ENCODE measurements at places on chromosomes 12 and 14. TPM values are rescaled to one million over a fixed set of nuclear protein-coding genes. Genes with fewer than 3 reads are reported as not detected.

Gene PAX9
- not detected for total RNA-seq

Gene AQP6
- total RNA-seq = not detected

Gene PLA2G1B
- total RNA-seq = not detected

Gene ZNF385A
- 1.8 TPM for total RNA-seq

Gene TAS2R42
- not detected for total RNA-seq

Gene SRGAP1
- not detected for total RNA-seq

Gene P2RX2
- total RNA-seq = not detected

Gene DAO
- not detected for total RNA-seq

Gene CMA1
- total RNA-seq = not detected

Gene RNASE1
- total RNA-seq = 5.3 TPM

Gene GARIN6
- not detected for total RNA-seq

GRCh38 chr12:56014205-56014604, 6.6 kb upstream of the IKZF4 start:
- DNase-seq = no peak

- no peak for DNase-seq
These were observed 827.8 kb downstream of the VRK1 start for GRCh38 chr14:97624985-97625384.

GRCh38 chr14:72741826-72742117, 152.1 kb downstream of the DPF3 start:
- DNase-seq = no peak

- DNase-seq = peak; percentile 58
These were observed 9.8 kb upstream of the CLECL1 start for GRCh38 chr12:9742661-9743060.

DNA sequence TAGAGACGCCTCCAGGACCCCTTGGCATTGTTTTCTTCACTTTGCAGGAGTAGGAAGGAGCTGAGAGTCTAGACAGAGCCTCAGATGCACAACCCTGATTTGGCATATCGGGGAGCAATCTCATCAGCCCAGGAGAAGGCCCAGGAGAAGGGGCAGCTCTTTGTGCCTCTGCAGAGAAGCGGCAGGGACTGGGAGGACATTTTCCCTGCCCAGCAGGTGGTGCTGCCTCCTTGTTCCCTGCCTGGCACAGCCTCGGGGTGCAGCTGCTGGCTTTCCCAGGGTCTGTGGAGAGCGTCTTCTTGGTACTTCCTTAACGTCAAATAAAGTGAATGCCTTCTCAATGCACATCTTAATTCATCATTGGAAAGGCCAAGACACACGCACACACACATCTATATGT, 419.5 kb downstream of the TMEM121 start:
- peak; percentile 12 for DNase-seq

DNA sequence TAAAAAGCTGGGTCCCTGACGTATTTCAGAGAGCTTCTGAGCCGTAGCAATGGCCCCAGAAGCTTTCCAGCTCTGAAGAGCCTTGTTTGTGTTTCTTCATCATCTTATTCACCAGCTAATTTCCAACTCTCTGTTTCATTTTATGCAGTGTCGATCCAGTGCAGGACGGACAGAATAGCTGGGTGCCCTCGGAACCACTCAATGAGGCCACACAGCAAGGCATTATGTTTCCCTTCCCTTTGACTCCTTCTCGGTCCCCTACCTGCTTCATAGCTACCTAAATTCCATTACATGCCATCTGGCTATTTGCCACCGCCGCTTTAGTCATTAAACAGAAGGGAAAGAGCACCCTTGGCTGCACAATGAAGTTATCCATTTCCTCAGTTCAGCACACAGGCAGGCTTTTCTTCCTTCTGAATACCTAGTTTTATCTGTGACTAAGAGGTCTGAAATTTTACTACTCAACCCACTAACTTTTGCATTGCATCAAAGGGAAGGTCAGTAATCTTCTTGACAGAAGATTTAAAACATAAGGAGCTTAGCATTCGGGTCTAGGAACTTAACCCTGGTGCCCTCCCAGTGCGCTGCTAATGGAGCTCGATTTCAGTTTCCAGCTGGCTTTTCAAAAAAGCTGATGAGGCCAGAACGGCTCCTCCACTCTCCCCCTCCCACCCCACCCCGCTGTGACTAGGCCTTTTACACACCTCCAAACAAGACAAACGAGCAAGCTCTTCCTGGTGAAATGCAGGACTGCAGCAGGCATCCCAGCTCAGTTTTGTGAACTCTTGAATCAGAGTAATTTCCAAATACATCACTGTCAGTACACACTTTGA, 176.8 kb downstream of the GXYLT1 start:
- DNase-seq = no peak

GRCh38 chr12:96773031-96773430, 134.0 kb upstream of the NEDD1 start:
- DNase-seq = no peak

- DNase-seq = no peak
These were observed 84.5 kb upstream of the RTL1 start for GRCh38 chr14:100988011-100988410.

GRCh38 chr12:93203361-93203760, 174.4 kb upstream of the NUDT4 start:
- DNase-seq = no peak

DNA sequence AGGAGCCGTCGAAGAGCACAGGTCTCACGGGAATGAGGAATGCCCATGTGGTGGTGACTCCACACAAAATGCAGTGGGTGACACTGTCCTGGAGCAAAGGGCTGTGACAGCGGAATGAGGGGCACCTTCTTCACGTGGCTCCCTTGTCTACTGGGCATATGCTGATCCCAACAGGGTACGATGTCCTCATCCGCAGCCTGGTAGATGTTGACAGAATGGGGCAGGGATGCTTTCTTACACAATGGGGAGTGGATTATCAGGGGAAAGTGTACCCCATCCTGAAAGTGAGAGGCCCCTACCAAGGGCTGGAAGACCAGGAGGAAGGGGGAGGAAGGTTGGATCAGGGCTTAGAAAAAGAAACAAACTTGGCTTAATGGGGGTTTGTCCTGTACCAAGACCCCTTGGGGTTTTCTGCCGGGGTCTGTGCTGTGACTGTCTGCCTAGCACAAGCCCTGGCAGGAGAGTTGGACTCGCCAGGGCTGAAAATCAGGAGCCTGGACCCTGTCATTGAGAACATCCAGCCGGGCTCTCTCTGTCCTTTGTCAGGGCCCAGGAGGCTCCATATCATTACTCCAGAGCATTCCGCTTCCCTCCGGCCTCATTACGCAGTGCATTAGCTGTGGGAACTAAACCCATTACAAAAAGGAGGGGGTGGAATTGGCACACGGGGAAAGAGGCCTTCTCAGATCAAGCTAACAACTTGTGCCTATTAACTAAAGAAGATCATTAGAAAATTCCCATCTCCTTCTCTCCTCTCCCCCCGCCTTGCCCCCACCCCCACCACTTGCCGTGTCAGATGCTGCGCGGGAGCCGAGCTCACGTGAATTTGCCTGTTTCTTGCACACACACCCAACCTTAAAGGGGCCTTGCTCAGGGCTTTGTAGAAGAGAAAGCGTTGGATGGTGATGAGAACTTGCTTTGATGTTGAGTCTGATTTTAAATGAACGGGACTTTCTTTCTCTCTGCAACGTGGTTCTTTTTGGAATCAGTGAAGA, 171.8 kb upstream of the PARP11 start:
- no peak for DNase-seq

- no peak for DNase-seq
These were observed 303.1 kb upstream of the SOX5 start for GRCh38 chr12:24252602-24253001.

GRCh38 chr14:99274346-99275221, 2.6 kb upstream of the BCL11B start:
- peak; percentile 58 for DNase-seq

GRCh38 chr12:105677672-105678071, 347.2 kb downstream of the C12orf75 start:
- DNase-seq = no peak

GRCh38 chr12:121241156-121241970, 31.4 kb downstream of the P2RX4 start:
- DNase-seq = no peak

GRCh38 chr14:48874711-48875110, 711.5 kb downstream of the RPS29 start:
- no peak for DNase-seq

DNA sequence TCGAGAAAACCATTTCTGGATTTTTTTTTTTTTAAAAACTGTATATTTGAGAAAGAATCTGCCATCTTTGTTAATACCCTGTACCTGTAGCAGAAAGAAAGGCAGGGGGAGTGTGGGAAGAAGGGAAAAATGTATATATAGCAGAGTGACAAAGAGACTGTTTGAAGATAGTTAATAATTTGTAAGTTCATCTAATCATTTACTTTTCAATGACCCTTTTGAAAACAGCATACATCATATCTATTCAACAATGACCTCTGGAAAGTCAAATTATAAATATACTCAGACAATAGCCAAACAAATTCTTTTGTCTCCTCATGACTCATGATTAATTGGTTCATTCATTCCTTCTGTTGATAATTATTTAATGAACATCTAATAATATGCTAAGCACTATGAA, 10.9 kb upstream of the CPM start:
- DNase-seq = no peak

DNA sequence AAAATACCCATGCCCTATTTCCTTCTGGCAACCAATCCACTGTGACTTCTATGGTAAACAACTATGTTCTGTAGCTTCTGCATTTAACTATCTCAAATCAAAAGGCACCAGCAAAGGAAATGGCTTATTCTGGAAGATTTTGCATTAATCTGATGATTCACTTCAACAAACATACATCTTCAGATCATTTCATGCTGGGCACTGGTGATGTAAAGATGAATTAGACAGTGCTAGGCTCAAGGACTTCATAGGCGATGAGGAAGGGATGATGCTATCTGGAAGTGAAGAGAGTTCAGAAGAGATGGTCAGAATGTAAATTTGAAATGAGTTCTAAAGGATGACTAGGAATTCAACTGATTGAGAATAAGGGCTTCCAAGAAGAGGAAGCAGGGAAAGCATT, 363.3 kb downstream of the PAWR start:
- no peak for DNase-seq

GRCh38 chr12:121996945-121997612, 24.6 kb upstream of the BCL7A start:
- DNase-seq = no peak

GRCh38 chr14:32726516-32726915, 212.2 kb upstream of the NPAS3 start:
- DNase-seq = no peak

DNA sequence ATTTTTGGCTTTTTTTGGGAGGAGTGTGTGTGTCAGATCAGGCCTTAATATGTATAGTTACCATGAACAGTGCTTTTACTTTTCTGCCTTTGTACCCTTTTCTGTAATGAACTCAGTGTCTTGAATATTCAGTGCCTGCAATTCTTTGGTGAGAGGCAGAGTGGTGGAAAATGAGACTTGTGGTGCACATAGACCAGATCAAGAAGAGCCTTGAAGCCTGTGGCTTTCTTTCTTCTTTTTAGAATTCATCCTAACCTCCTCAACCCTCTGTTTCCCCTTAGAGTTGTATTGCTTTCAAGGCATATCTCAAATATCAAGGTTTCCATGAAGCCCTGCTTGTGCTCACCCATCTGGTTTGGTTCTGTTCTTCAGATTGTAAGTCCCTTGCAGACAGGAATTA, 2.6 kb downstream of the YLPM1 start:
- DNase-seq = no peak

- DNase-seq = no peak
These were observed 8.8 kb upstream of the CHGA start for GRCh38 chr14:92914087-92914656.

- DNase-seq = no peak
These were observed 28.7 kb downstream of the ZFYVE26 start for GRCh38 chr14:67787673-67788072.

DNA sequence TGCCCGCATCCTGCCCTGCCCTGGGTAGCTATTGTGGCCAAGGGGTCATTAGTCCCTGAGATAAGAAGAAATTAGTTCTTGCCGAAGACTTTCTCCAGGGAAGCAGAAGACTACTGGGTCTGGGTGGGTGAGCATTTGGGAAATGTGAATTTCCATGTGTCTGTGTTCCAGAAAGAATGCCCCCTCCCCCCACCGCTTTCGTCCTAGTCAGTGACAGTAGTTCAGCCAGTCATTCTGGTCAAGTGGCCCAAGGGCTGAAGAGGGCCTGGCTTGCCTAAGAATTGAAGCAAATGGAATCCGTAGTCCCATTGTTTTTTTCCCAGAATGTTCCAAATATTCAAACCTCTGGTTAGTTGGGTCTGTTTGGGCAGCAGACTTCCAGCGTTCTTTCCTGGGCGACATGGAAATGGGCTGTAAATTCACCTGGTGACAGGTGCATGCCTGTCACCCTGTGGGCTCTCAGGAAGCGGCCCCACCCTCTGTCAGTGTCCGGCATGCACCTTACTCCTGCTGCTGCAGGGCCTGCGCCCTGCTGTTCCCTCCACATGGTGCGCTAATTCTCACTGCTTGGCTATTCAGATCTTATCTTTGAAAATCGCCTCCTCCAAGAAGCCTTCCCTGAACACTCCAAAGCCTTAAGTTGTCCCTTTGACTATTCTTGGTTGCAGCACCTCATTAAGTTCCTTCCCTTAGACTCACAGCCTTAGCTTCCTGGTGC, 1.4 kb upstream of the RFLNA start:
- no peak for DNase-seq

- DNase-seq = no peak
These were observed 39.9 kb downstream of the SOX5 start for GRCh38 chr12:23909551-23909950.

DNA sequence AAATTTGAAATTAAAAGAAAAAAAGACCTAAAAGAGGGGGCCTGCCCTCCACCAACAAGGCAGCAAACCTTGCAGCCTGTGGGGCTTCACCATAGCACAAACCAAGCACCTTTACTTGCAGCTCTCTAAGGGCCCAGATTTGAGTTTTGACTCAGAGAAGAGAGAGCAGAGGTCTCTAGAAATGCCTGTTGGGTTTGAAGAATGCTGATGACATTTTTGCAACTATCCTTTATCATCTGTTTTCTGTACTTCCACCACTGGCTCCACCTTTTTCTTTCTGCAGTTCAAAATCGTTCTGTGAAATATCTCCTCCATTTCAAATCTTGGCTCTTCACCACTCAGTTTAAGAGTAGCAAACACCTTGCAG, 83.8 kb upstream of the HMGA2 start:
- no peak for DNase-seq

- no peak for DNase-seq
These were observed 4.7 kb downstream of the CCDC184 start for GRCh38 chr12:48187916-48188695.

DNA sequence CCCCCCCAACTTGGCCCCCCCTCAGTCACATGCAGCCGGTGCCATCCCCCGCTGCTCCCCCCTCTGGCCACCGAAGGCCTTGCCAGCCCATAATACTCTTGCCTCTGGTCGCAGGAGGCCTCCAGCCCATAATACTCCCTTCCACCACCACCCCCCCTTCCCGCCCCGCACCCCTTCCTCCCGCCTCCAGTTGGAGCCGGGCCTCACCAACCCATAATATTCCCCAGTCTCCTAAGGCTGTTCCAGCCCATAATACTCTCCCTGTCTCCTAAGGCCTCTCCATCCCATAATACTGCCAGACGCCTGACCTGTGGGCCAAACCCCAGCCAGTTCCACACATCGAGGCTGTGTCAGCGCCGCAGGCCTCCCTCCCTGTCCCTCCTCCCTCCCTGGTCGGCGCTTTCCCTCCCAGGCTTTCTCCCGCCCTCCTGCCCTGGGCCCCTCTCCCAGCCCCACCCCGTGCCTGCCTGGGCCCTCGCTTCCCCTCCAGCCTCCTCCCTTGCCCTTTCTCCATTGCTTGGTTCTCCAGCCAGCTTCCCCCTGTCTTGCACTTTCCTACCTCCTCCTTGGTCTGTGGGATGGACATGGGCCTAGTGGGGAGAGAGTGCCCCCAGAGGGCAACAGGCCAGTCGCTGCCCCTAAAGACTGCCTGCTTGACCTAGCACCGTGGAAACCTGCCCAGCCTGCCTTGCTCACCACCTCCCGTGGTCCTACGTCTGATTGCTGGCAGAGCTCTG, 6.8 kb upstream of the CHD4 start:
- DNase-seq = peak; percentile 49
